ENCODE measurements at places on chromosomes 4 and X.
A peak's percentile ranks its signal among the peaks of the same experiment; 100 is the strongest.

DNA sequence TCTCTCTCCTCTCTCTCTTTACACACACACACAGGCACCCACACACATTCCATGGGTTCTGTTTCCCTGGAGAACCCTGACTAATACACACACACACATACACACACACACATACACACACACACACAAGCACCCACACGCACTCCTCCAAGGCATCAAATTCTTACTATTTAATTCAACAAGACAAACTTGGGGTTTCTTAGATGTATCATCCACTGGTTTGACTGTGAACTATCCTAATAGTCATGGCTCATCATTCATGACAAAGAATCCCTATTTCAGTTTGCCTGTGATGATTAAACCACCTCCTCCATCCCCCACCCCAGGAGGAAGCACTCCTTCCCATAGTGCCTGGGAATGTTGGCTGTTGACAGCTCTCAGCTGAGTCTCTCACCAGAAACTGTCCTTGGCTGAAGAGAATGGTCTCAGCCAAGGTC lies 98.2 kb downstream of the USP46 start:
- DNase-seq = no peak

- DNase-seq = no peak
Measured at GRCh38 chr4:139188648-139189416, 11.8 kb upstream of the ELF2 start.

GRCh38 chrX:115972717-115973116 lies 197.8 kb upstream of the AGTR2 start:
- DNase-seq = no peak

- DNase-seq = no peak
Measured at GRCh38 chrX:110989447-110989846, 106.5 kb upstream of the PAK3 start.

- DNase-seq = no peak
Measured at GRCh38 chr4:52870225-52870624, 8.1 kb downstream of the RASL11B start.

DNA sequence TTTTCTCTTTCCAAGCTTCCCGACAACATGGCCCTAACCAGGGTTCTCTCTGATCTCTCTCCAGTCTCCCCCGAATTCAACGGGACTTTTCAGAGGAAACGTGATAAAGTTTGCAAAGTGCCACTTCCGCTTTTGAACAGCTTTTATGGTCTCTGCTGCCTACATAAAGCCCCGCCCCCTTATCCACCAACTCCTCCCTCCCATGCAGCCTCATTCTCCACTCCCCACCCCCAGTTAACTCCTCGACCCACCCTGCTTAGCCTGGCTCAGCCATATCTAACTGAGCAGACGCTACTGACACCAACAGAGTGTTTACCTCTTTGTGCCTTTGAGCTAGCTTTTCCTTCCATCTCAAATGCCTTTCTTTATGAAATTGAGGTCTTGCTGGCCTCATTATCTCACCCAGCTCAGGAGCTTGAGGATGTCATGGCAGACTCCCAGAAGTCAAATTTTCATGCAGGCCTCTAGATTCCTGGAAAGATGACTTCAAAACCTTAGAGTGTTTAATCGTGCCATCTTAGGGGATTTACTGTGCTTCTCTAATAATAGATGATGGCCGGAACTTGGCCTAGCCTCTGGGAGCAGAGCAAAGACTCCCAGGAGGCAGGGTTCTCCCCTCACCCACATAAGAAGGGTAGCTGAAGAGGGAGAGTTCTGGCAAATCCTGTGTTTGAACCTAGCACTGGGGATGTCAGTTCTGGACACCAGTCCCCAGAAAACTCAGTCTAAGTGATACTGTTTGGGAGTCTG lies 606.0 kb downstream of the BCOR start:
- DNase-seq = peak; percentile 19

DNA sequence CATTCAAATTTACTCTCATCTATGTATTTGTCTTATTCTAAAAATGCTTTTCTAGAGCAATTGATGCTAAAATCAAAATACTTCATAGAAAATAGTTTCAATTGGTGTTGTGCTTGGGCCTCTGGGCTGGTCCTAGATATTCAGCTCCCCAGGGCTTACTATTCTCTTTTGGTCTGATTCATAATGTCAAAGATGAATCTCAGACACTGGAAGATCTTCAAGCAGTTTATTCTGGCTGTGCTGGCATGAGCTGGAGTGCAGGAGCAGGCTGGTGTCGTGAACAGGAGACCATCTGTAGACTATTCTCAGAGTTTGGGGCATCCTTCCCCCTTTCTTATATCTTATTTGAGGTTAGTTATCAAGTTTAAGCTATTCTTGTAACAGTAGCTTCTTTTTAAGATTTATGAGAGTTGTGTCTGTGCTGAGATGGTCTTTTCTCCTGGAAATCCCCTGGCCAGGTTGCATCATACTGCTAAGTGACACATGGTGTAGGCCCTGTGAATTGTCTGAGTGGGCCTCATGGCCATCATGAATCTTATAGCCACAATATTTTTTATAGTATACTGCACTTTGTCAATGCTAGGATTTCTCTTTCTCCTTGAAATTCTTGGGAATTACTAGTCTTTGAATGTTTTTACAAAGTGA lies 1624.0 kb upstream of the IGFBP7 start:
- no peak for DNase-seq

GRCh38 chrX:47530049-47530448 lies 31.0 kb upstream of the ARAF start:
- DNase-seq = no peak

GRCh38 chr4:3302173-3302785 lies 9.5 kb downstream of the RGS12 start:
- peak; percentile 49 for DNase-seq

- no peak for DNase-seq
Measured at GRCh38 chr4:15657366-15657765, 2.2 kb upstream of the FBXL5 start.

GRCh38 chr4:76251441-76252270 lies at the start of gene FAM47E:
Gene FAM47E (plus strand): TSS chr4:76251721. CDS start chr4:76251747, 26 bp downstream.
- no peak for DNase-seq

GRCh38 chr4:757111-757510 lies 51.5 kb downstream of the PCGF3 start:
- no peak for DNase-seq

DNA sequence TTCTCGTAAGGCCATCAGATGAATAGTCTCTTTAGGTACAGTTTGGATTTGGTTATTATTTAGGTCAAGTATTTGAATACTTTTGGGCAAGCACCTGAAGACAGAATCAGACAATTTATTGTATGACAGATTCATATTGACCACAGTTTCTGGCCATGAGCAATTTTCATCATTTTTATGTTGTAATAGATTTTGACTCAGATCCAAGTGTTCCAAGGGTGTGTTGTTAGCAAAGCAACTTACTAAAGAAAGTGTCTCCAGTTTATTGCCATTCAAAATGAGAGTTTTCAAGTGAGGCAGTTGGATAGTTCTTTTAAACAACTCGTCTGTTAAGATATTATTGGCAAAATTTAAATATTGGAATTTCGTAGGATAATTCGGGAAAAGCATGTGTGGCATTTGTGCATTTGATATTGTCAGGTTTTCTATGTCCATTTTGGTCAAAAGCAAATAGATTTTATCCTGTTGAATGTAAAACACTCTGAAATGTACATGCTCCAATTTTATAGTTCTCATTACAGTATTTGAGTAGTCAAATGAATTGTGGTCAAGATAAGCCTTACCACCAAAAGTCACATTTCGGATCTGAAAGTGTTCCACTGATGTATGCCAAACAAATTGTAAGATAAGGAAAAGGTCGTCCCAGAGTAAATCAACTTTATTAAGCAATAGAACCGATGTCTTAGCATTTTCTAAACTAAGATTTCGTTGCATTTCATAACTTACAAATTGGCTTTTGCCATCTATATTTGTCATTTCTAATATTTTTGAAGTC lies 8.4 kb downstream of the TLR10 start:
- DNase-seq = no peak

- no peak for DNase-seq
Measured at GRCh38 chr4:91256043-91256442, 1047.7 kb upstream of the GRID2 start.

- DNase-seq = no peak
Measured at GRCh38 chrX:38313190-38313589, 14.1 kb downstream of the RPGR start.

- no peak for DNase-seq
Measured at GRCh38 chr4:7156761-7157488, 35.4 kb upstream of the SORCS2 start.

- DNase-seq = no peak
Measured at GRCh38 chr4:121758925-121759568, 5.9 kb downstream of the SMIM43 start.

DNA sequence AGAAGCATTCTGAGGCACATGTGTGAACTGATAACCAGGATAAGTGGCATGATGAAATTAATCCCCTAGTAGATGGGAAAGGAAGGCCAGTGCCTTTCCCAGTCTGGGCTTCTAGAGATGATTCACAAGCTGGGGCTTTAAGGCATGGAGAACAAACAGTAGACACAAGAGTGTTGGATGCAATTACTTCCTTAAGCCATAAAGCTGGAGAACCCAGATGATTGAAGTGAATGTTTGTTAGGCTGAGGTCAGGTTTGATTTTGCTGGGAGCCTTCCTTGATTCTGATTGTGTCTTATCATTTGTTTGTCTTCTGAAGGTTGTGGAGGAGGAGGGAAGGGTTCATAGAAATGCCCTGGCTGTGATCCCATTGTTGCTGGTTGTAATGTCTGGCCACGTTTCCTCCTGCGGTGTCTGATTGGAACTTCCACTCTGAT lies 125.2 kb downstream of the NHS start:
- DNase-seq = no peak

- DNase-seq = no peak
Measured at GRCh38 chr4:4901877-4902276, 42.4 kb downstream of the MSX1 start.

DNA sequence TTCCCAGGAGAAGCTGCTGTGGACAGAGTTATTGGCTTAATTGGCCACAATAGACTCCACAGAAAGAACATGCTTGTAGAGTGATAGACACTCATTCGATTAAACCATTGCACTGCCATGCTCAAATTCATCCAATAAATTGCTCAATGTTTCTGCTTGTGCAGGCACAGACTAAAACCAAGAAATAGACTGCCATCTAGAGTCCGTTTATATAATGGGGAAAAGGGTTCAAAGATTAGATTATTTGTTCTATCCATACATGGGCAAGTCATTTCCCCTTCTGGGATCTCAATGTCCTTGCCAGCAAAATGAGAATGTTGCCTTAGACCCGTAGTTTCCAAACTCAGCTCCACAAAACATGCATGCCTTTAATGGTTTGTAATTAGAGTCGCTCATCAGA lies 8.7 kb downstream of the SMIM10 start:
- no peak for DNase-seq

DNA sequence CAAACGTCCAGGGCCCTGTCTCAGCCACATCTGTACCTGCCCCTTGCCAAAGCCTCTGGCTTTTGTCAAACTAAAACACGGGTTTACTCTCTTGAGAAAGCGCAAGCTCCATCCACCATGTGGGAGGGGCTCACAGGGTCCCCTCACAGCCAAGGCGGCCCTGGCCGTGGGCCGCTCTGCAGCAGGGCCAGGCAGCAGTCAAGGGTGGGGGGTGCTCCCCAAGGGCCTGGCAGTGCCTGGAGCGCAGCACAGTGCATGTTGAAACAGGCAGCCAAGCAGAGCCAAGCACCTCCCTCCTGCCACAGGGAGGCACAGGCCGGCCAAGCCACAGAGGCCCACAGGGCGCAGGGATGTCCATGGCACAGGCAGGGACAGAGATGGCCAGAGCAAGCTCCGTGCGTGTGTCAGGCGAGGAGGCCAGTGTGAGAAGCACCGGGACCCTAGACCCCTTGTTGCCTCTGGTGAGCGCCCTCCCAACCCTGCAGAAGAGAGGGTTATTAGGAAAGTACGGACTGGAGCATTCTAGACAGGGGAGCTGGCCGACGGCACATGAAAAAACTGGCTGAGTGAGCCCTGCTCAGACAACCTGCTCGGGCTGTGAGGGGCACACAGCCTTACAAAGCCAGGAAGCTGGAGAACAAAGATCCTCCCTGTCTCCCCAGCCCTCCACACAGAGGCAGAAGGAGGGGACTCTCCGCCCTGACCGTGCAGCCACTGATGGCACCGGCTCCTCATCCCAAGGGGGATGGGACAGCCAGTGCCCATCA lies 39.0 kb downstream of the FAM53A start:
- no peak for DNase-seq

GRCh38 chr4:39937683-39938268 lies 39.9 kb downstream of the PDS5A start:
- no peak for DNase-seq

GRCh38 chr4:1199556-1200331 lies 27.4 kb upstream of the SPON2 start:
- no peak for DNase-seq

- no peak for DNase-seq
Measured at GRCh38 chr4:27218013-27218412, 357.4 kb downstream of the STIM2 start.

GRCh38 chr4:152535360-152535902 lies 461 bp downstream of the FBXW7 start:
- no peak for DNase-seq

DNA sequence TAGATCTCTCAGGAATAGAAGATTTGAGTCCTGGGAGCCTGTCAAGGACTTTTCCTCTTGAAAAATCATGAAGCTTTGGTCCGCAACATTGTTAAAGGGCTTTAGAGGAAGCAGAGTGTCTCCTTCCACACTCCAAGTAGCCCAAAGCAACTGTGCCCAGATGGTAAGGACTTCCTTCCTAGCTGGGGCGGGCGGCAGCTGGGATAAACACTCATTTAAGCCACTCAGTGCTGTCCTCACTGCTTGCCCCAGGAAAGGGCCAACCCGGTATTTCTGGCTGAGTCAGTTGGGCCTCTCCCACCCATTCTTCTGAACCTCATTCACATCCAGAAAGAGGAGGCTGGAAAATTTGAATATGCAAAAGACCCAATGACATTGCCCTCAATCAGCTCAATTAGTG lies 144.3 kb downstream of the CHIC2 start:
- no peak for DNase-seq

DNA sequence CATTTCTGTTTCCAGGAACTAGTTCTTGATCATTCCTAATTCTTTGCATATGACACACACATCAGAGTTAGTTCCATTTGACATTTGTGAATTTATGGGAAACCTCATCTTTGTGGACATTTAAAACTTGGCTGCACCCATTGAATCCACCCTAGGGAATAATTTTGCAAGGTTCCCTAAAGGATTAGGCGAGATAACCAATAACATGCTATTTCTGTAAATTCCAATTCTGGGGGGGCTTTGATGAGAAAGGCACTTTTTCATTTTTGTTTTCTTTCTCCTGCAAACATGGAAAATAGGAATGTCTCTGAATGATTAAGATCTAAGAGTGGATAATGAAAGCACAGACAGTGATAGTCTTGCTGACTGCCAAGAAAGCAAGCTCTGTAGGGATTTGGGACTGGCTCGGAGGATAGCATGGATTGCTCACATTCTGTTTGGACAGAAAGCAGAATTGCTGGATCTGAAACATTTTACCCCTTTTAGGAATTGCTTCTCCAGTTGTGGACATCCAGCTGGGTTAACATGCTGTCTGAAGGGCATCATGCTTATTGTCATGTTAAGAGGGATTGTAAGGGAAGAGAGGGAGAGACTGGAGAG lies 145.1 kb downstream of the NHS start:
- DNase-seq = no peak

GRCh38 chr4:163606896-163607691 lies 112.6 kb downstream of the TMA16 start:
- no peak for DNase-seq

- no peak for DNase-seq
Measured at GRCh38 chrX:33273535-33273934, 62.2 kb upstream of the DMD start.

- DNase-seq = no peak
Measured at GRCh38 chr4:57093845-57094831, 16.0 kb downstream of the IGFBP7 start.

GRCh38 chr4:103482893-103483292 lies 236.9 kb downstream of the TACR3 start:
- no peak for DNase-seq
